H4 (cell line): ENCODE measurements at places on chromosomes 7 and 10.

- no peak for DNase-seq
These were observed 38.8 kb downstream of the RAMP3 start for GRCh38 chr7:45196374-45196773.

- DNase-seq: peak; percentile 39
These were observed 593 bp upstream of the ADRA2A start for GRCh38 chr10:111076191-111076681.

DNA sequence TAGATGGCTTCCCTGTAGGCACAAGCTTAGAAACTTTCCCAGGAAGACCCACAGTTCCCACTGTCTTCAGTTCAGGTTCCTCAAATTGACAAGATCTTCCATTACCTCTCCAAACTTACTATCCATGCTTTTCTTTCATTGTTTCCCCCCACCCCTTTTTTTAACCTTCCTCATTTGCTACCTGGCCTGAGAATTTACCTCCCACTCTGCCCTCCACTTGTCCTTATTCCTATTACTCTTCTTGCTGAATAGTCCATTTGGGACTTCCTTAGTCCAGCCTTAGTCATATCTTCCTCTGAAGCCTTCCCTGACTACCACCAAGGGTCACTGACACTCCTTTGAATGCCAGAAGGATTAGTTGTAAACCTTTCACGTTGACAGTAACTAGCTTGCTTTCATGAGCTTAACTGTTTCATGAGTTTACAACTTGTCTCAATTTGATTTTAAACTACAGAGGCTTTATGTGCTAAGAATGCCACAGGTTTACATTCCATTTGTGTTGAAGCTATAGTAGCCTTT, 1.2 kb upstream of the CALU start:
- no peak for DNase-seq

DNA sequence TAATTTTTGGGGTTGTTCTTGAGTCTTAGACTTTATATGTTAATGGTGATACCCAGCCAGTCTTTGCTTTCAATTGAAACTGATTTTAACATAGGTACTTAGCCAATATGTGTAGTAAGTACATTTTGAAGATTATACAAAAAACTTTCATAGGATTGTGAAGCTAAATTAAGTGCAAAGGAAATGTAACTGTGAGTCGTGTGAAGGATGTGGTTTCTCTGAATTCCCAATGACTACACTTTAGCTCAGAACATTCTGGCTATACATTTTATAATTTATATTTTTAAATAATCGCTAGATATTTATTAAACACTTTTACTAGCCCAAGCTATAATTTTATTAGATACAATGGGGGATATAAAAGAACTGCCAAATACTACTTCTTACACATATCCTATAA, 359.3 kb downstream of the PCLO start:
- DNase-seq: no peak

GRCh38 chr7:143383642-143383957, 2.5 kb downstream of the ZYX start:
- DNase-seq: no peak

DNA sequence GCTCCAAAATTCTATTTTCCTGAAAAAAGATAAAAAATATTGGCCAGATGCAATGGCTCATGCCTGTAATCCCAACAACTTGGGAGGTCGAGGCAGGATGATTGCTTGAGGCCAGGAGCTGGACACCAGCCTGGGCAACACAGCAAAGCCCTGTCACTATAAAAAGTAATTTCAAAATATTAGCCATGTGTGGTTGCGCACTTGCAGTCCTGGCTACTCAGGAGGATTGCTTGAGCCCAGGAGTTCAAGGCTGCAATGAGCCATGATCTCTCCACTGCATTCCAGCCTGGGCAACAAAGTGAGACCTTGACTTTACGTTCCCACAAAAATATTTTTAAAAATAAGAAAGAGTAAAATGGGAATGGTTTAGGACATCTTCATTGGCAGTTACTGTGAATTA, 104.1 kb upstream of the AFAP1L2 start:
- DNase-seq: no peak

DNA sequence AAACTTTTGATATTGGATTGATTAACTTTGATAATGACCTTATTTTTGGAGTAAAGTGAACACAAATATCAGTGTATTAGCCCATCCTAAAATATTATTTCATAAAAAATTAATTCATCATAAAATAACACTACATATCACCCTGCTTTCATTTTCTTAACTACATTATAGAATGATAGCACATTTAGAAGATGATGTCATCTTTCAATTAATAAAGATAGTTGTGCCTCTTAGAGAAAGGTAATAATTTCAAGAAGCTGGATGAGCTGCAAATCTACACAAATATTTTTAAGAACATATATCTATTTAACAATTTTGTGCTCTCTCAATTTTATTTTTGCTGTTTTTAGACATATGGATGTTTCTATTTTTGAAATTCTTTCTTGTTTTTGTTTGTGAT, 126.1 kb downstream of the CNTNAP2 start:
- no peak for DNase-seq

DNA sequence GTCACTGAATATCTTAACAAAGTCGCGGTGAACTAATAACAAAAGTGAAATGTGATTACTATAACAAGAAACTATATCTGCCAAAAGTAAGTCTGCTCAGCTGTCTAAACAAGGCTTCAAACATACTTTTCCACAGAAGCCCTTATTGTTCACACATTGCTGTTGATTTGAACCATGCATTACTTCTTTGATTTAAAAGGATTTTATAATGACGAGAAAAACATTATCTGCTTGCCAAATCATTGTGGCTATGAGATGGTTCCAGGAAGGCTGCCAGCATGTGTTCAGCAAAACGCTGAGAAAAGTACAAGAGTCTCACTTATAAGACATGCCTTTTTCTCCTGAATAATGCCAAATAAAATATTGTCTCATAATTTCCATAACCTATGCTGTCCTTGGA, 24.4 kb downstream of the RNF133 start:
- DNase-seq: peak; percentile 71

DNA sequence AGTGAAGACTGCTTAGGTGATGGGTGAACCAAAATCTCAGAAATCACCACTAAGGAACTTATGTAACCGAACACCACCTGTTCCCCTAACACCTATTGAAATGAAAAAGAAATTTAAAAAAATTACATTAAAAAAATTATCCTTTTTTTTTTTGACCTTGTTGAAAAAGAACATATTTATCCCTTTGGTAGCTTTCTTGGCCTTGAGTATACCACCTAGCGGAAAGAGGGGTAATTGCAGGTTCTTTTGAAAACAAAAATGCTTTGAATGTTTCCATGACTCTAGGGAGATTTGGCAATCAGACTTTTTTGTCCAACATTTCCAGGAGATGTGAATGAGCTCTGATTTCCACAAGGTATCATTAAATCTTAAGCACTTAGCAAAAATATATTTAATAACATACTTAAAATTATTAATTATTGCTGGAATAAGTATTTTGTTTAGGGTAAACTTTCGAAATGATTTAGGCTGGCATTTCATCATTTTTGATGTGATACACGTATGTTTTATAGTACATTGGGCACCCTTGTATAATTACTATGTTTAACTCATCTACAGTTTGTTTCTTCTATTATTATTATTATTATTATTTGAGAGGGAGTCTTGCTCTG, 47.0 kb upstream of the ELMO1 start:
- peak; percentile 41 for DNase-seq

GRCh38 chr10:114862456-114862855, 40.9 kb downstream of the FHIP2A start:
- DNase-seq: no peak

GRCh38 chr10:3195286-3195685, 22.7 kb upstream of the PITRM1 start:
- DNase-seq: no peak
